PC-9 (cell line): ENCODE measurements at places on chromosomes 12 and 14. TPM values are rescaled to one million over a fixed set of nuclear protein-coding genes. Genes with fewer than 3 reads are reported as not detected.

DNA sequence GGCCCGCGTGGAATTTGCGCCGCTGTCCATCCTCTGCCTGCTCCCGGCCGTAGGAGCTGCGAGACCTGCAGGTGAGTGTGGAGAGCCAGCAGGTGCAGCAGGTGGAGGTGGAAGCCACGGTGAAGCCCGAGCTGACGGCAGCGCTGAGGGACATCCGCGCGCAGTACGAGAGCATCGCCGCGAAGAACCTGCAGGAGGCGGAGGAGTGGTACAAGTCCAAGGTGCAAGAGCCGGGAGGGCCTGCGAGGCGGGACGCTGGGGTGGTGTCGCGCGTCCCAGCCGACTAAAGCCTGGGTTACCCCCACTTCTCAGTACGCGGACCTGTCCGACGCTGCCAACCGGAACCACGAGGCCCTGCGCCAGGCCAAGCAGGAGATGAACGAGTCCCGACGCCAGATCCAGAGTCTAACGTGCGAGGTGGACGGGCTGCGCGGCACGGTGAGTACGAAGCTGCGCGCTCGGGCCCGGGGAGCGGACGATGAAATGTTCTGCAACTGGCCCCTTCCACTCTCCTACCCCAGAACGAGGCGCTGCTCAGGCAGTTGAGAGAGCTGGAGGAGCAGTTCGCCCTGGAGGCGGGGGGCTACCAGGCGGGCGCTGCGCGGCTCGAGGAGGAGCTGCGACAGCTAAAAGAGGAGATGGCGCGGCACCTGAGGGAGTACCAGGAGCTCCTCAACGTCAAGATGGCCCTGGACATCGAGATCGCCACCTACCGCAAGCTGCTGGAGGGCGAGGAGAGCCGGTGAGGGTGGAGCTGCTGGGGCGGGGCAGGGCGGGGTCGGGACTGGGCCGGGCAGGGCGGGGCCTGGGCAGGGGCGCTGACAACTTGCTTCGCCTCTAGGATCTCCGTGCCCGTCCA, 2.1 kb downstream of the PRPH start:
- DNase-seq, result peak; percentile 61

DNA sequence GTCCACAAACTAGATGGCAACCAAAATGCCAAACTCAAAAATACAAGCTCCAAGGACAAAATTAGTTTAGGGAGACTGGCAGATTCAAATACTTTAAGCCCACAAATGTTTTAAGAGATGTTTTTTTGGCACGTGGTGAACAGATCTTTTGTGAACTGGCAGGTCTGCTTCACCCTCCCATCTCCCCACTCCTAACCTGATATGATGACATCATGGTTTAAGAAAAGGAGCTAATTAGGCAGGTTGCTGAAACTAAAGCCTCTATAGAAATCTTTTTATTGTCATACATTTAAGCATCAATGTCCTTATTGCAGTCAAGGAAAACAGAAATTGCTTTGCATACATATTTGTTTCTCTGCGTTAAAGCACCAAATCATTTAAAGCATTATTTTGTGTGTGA, 5.8 kb downstream of the LRIG3 start:
- DNase-seq, result no peak

GRCh38 chr12:127941332-127941731, 325.6 kb upstream of the TMEM132C start:
- no peak for DNase-seq

- no peak for DNase-seq
Observed at GRCh38 chr14:29861996-29862395, 65.7 kb downstream of the PRKD1 start.

SMOC1 gene
- not detected in 2 replicates for total RNA-seq

HCAR1 gene
- 4.2 and 5.2 TPM in 2 replicates for total RNA-seq
